Esophagus mucosa (tissue), 1 donor: ENCODE measurements at places on chromosomes 11 and 22.

- ATAC-seq: peak; percentile 23
Observed at GRCh38 chr11:35305670-35306382, 113.5 kb downstream of the SLC1A2 start.

DNA sequence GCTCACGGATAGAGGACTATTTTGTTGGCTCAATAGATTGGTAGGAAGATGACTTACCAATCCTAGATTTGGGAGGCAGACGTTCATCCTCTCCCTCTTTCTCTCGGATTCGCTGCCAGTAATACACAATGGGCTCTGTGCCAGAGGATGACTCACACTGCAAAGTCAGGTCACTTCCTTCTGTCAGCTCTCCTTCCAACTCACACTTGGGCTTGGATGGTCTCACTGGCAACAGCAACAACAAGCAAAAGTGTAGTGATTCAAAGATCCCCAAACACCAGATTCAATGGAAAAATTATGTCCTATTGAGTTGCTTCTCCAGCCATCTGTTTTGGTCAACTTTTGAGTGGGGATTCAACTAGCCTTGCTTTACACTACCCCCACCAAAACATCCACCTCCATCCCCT is 21.7 kb upstream of the HSPA8 start:
- peak; percentile 79 for ATAC-seq

DNA sequence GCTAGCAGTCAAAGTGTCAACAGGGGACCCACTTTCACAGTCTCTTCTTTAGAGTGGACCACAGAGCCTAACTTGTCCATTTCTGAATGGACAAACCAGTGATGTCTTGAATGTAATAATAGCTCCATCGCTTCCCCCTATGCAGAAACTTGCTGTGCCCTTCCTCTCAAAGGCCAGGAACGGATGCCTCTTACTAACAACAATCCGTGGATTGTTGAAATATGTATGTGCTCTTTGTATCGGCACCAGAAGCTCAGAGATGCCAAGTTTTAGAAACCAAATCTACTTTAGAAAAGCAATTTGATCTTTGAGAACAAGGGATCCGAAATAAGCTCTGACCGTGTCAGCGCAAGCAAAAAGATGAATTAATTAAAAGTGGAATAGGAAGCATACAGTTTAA is 259.5 kb upstream of the POU2AF2 start:
- no peak for ATAC-seq

DNA sequence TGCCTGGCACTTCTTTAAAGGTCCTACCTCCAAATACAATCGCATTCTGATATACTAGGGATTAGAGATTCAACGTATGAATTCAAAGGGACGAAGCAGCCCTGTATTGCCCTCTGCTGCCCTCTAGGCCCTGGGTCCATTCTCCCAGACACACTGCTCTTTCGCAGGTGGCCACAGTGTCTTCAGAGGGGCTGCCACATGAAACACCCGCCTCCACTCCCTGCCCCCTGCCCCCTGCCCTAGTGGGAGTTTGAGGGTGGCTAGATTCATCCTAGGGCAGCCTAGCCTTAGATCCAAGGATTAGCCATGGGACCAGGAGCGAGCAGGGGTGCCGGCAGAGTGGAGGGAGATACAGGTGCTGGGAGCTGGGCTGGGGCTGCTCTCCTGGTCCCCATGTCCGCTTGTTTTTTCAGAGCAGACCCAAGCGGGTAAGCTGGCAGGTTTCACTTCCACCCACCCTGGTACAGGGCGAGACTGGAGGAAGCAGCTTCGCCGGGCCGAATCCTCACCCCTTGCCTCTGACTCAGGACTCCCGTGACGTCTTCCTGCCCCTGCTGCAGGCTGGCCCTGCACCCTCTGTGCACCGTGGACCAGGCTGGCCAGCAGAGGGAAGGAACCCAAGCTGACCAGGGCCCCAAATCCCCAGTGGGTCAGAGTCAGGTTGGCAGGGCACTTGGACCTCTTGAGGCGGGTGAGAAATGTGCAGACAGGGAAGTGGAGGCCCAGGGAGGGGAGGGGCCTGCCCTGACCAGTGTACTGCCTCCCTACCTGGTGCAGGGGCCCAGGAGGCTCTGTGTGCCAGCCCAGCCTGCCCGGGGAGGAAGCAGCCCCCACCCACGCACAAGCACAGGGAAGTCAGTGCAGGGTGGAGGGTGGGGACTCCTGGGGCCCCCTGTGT is 28.4 kb upstream of the HMOX1 start:
- peak; percentile 49 for ATAC-seq

DNA sequence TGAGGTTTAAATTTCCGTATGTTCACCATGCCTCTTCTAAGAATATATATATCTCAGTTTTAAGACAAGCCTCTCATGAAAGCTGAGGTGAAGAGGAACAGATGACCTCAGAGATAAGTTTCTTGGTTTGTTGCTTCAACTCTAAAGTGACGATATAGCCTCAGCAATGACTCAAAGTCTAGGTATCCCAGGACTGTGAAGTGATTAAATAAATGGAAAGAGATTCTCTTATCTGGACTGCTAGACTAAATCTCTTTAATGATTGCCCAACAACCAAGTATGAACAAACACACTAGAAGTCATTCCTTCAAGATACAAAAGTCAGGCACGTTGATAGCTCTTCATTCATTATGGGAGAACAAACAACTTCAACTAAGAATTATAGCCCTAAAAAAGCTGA is 15.3 kb downstream of the CADM1 start:
- ATAC-seq: no peak

- ATAC-seq: peak; percentile 11
Observed at GRCh38 chr22:49462795-49463194, 364.9 kb downstream of the BRD1 start.

DNA sequence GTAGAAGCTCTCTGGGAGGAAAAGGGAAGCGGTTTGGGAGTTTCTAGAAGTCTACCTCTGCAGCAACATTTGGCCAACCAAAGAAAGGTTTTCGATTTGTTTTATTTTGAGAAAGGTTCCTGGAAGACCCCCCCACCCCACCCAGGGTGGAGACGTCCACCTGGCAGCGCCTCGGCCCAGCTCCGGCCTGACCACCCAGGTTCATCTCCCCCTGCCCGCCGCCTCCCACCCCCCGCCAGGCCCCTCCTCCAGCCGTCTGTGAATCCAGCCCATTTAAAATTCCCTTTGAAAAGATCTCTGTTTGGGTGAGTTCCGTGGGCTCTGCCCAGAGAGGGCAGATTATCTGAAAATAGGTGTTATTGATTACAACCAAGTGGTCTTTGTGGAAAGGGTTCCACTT is 43.3 kb downstream of the KCNJ1 start:
- ATAC-seq: no peak

DNA sequence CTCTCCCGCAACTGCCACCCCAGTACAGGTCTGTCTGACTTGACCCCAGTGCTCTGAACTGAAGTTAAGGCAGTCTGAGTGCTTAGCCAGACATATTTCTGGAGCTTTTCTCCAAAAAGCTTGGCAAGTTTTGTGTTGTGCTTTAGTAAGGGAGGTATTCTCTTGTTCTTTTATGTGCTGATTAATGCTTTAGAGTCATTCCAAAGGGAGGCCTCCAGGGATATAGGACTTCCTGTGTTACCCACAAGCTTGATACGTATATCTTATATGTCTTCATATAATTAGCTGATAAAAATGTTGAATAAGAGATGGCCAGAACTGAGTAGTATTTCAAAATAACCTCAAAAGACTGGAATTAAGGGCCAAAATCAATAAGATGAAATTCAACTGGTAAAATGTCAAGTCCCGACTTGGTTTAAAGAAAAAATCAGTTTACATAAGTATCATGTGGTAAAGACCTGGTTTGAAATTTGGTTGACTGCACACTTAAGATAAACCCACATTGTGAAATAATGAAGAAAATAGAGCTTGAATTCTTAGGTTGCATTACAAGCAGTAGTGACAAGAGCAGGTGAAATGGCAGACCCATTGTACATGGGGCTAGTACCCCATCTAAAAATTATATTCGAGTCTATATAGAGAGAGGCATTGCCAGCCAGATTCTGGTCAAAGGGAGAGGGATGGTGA is 226.9 kb downstream of the SNX19 start:
- no peak for ATAC-seq

GRCh38 chr11:6094186-6094585 is 13.3 kb upstream of the OR56B4 start:
- ATAC-seq: no peak

DNA sequence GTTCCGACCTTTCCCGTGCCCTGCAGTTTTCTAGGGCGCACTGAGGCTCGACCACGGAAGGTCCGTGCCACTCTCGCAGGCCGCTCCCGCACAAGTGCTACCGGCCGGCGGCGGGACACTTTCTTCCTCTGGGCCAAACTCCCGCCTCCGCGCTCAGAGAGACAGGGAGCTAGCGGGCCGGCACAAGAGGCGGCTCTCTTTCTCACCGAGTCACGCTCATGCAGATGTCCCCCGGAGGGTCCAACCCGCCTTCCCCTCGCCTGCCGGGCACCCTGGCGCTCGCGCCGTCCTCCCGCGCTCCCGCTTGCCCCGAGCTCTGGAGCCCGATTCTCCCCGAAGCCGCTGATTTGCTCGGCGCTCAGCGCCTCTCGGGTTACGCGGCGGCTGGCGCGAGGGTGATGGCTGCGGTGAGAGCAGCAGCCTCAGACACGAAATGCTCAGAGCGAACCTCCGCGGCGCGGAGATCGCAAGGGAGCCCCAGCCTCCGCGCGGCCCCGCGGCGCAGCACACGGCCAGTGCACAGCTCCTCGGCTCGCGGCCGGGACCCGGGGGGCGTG is 1.0 kb downstream of the LMO1 start:
- ATAC-seq: no peak

DNA sequence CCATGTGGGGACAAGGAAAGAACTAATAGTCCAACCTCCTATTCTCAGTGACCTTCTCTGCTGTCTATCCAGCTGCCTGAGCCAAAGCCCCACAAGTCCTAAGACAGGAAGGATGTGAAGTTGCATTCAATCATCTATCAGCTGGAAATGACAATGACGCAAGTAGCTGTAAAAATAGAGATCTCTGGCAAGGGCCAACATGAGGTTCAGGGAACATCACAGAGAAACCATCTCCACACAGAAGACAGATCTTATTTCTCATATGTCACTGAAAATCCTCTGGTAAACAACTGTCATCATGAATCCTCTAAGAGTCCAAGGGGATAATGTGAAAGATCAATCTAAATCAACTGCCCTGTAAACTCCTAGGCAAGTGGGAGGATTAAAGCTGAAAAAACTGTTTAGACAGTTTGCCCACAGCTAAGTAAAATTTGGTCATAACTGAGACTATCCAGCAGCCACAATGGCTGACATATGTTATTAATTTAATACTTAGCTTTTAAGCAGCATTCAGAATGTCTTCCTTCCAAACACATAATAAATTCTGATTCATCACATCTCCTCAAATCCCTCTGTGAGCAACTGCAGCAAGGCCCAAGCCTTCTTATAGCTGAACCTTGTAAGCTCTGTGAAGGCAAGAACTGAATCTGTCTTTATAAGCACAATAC is 52.1 kb downstream of the ALG9 start:
- peak; percentile 10 for ATAC-seq

GRCh38 chr22:36922711-36923110 is 9.3 kb downstream of the CSF2RB start:
- ATAC-seq: peak; percentile 9

DNA sequence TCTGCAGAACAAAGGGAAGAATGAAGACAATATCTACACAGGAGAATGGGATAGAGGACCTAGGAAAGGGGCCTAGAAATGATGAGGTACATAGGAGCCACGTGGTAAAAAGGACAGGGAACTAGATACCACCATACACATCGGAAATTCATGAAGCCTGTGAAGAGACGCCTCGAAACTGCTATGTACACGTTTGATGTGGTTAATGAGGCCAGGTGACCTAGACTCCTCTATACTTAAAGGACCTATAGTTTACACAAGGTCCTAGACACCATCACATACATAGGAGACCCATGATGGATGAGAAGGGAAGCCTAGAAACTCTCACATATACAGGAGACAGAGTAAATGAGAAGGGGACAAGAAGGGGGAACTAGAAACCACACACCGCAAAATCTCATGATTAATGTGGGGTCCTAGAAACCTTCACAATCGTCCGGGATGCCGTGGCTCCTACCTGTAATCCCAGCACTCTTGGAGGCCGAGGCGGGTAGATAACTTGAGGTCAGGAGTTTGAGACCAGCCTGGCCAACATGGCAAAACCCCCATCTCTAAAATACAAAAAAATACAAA is 23.8 kb downstream of the RHBDD3 start:
- no peak for ATAC-seq

DNA sequence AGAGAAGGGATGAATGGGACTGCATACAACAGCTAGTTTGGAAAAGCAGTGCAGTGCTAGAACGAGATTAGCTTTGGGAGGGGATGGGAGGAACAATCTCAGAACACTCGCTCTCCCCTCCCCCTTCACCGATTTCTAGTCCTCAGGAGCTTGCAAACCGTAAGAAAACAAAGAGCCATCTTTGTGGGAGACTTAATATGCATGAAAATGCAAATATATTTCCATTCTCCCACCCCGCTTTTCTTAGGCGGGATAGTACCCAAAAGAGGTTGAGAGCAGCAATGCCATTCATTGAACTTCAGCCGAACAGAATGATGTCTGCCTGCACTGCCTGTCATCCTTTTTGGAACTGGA is 1.1 kb downstream of the SPINDOC start:
- no peak for ATAC-seq

- ATAC-seq: no peak
Observed at GRCh38 chr11:56543739-56544138, 682 bp upstream of the OR5M11 start.

- no peak for ATAC-seq
Observed at GRCh38 chr11:30653606-30654005, 67.5 kb upstream of the MPPED2 start.

GRCh38 chr22:16815073-16815472 is 10.1 kb downstream of the XKR3 start:
- no peak for ATAC-seq

DNA sequence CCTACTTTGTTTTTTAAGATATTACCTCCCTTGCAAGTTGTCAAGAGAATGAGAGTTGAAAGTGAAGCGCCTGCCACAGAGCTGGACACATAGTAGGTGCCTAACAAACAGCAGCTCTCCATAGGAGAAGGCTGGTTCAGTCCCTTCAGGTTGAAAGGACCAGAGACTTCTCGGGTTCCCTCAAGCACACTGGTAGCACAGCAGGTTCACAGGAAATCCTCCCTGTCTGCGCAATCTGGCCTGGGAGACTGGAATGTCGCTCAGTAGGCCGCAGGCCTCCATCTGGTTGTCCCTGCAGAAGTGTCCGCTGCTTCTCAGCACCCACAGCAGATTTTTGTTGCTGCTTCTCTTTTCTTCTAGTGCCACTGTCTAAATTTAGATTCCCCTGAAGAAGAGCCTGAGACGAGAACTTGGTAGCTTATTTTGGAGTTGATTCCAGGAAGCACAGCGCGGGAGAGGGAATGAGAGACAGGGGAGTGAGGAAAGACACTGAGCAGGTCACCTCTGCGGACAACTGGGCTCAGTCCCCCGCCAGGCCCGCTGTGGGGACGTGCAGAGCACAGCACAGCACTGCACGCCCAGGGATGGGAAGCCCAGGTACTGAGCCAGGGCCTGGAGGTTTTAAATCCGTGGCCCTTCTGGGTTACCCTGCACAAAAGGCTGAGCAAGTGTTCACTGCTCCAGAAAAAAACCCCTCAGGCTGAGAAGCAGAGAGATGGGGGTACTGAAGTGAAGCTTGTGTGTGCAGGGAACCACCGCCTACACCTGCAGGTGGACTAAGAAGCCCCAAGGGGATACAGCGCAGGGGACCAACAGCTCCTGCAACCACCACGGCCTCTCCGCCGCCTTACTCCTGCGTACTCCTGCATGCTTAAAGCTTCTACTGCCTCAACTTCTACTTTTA is 31.6 kb downstream of the RBX1 start:
- no peak for ATAC-seq

- peak; percentile 31 for ATAC-seq
Observed at GRCh38 chr11:9821008-9821752, 157.3 kb downstream of the SWAP70 start.
